ENCODE measurements at places on chromosomes 1 and 21.

- DNase-seq, result no peak
Observed at GRCh38 chr21:35045542-35046262, 3.4 kb downstream of the RUNX1 start.

- DNase-seq, result no peak
Observed at GRCh38 chr1:109185990-109186732, 27.6 kb upstream of the SARS1 start.

DNA sequence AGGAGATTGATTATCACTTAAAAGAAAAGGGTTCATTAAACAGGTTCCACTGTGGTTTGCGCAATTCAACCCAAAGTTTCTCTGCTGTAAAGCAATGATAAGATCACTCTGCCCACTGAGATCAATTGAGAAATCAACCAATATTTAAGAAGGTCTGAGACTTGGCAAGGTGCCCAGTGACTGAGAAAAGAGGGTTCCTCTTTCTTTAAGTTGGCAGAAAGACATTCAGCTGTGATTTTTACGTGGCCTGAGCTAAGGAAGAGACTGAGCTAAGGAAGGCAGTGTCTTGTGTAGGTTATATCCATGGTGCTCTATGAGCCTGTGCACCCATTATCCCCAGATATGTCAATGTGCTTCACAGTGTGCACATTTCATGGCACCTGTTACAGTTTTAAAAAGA lies 344.1 kb downstream of the DISC1 start:
- DNase-seq, result no peak

- no peak for DNase-seq
Observed at GRCh38 chr21:32611471-32611997, 643 bp downstream of the CFAP298 start.

DNA sequence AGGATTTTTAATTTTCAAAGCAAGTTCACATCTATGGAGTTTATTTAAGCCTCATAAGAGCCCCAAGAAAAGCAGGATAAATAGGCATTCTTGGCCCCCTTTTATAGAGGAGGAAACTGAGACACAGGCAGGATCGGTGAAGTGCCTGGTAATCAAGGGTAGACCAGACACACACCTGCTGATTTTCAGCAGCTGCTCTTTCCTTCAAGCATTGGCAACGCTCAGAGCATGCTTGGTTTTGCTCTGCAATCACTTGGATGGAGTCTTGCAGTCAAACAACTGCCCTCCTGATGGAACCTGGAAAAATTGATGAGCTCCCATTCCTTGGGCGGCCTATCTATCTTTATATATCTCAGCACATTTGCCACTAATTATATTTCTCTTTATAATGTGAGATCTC lies 478.9 kb upstream of the CAMK1G start:
- no peak for DNase-seq

- DNase-seq, result no peak
Observed at GRCh38 chr1:220420726-220421125, 107.2 kb upstream of the MARK1 start.

DNA sequence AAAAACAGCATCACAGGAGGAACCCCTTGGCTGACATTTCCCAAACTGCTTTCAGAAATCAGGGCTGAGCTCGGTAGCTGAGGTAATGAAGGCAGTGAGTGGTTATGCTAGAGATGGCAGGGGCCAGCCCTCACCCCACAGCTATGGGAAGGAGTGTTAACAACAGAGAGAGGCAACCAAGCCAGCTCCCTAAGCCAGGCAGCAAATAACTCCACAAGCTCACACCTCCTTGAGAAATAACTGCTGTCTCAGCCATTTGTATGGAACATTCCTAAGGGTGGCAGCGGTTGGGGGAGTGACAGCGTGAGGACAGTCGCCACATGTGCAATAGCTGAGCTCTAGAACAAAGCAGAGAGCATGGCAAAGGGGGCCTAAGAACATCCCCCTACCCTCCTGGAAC lies 42.6 kb downstream of the LMX1A start:
- DNase-seq, result peak; percentile 56

GRCh38 chr1:232886271-232886670 lies 64.1 kb upstream of the NTPCR start:
- no peak for DNase-seq

DNA sequence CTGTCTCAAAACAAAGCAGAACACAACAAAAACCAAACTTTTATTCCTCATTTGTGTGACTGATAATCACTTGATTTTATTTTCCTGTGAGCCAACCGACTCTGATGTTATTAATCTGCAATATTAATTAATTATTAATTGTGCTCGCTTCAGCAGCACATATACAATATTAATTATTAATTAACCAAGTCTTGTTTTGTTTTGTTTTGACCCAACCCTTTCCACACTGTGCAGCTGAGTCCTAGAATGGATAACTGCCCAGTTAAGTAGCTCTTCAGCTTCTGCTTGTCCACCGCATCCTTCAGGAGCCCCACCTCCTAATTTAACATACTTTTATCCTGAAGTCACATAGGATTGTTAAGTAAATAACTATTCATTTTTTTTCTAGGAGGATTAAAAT lies 47.4 kb upstream of the EXO1 start:
- DNase-seq, result no peak

DNA sequence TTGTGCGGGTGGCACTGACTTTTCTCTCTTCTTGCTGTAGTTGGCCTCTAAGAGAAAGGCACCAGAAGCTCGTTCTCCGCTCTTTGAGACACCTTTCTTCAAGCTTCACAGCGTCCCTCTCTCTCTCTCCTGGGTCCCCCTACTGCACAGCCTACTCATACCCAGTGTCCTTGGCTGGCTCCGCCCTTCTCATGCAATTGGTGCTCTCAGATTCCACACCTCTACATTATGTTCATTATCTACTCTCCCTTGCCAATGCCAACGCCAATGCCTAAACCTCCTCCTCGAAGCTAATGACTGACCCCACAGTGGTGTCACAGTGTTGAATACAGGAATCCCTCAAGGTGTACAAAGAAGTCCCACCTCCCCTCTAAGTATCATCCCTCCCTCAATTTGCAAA lies 4.8 kb upstream of the DNAJC28 start:
- no peak for DNase-seq

DNA sequence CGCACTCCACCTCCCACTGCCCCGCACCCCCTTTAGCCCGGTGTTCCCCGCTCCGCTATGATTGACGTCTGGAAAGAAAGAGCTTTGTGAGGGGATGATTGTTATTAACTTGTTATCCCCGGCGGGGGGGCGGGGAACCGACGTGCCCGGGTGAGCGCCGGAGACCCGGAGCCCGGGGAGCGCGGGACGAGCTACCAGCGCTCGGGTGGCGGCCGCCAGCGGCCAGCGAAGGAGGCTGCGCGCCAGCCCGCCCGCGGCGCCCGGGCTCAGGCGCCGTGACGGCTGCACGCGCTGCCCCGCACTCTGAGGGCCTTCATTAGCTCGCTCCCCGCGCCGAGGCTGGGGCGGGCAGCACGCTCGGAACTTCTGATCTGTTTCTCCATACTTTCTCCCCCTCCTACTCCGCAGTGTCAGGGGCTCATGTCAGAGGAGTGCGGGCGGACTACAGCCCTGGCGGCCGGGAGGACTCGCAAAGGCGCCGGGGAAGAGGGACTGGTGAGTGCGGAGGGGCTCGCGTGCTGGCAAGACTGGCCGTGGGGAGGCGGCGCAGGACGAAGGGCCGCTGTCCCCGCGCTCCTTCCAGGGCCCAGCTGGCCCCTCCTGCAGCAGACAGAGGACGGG lies 2.1 kb downstream of the LHX8 start:
- DNase-seq, result no peak

DNA sequence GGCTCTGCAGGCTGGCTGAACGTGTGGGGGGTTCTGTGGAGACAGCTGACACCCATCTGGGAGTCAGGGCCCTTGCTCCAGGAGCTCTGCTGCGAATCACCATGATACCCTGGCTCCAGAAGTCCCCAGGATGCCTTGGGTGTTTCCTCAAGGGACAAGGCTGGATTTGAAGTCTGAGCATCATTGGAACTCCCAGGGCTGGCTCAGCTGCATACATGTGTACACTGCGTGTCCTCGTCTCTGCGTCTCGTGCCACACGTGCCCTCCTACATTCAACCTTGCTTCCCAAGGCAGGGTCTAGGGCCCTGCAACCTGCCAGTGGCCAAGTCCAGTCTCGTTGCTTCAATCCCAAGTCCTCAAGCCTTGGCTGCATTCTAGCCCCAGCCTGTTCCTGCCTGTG lies 11.7 kb downstream of the CSF1 start:
- no peak for DNase-seq

DNA sequence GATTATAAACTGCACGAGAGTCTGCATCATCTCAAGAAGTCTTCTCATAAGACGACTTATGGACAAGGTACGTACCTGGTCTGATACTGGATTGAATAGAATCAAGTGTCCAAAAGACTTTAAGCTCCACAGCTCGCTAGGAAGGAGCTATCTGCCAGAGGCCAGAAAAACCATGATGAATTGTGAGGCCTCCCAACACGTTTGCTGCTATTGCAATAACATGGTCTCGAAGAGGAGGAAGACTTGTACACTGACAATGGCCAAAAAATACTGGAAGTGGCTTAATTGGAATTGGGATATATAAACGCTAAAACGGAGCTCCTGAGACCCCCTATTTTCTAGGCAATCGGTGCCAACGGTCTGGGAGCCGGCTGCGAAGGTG lies 534 bp downstream of the DNAJC28 start:
- no peak for DNase-seq

DNA sequence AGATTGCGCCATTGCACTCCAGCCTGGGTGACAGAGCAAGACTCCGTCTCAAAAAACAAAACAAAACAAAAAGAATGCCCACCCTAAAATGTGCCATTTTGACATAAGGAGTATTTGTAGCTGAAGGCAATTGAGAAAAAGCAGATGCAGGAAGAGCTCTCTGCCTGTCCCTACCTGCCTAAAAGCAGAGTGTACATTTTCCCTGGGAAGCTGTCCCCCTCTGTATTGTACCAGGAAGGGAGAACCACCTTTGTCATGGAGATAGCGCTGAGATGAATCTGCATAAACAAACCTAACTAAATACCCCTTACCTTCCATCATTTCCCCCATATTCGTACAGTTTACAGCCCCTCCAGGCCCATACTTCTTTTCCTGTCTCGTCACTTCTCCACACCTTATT lies 94.4 kb upstream of the SLC45A1 start:
- DNase-seq, result no peak

DNA sequence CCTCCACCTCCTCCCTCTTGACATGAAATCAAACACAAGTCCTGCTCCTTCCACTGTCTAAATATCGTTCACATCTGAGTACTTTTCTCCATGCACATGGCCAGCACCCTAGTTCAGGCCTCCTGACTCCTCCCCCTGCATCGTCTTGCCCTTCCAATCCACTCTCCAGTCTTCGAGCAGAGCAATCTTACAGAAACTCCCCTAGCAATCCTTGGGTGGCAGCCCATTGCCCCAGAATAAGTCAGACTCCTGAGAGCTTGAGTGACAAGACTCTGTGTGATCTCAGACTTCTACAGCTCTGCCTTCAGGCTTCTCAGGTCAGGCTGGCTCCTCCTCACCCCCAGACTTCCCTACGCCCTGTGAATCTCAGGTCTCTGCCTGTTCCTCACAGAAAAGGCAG lies 5.5 kb downstream of the SH2D2A start:
- no peak for DNase-seq

GRCh38 chr1:187838335-187839293 lies 1009.9 kb downstream of the PLA2G4A start:
- no peak for DNase-seq

- DNase-seq, result no peak
Observed at GRCh38 chr1:179767177-179767581, 24.1 kb downstream of the FAM163A start.

GRCh38 chr1:173210283-173210682 lies 3.2 kb upstream of the TNFSF4 start:
- no peak for DNase-seq

DNA sequence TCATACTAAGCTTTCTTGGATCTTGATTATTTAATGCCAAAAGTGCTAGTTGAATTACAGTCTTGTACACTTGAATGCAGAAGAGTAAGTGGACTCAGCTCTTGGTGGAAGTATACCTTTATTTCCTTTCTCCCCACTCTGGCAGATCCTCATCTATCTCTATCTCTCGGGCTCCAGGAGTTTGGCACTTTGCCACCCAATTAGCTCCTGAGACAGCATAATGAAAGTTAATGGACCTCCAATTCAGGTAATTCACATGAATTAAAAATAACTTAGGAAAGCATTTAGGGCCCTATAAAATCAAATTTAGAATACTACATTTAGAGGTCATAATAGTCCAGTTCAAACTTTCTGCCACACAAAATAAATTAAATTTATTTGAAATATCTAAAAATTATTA lies 67.4 kb downstream of the OLFM3 start:
- DNase-seq, result no peak

DNA sequence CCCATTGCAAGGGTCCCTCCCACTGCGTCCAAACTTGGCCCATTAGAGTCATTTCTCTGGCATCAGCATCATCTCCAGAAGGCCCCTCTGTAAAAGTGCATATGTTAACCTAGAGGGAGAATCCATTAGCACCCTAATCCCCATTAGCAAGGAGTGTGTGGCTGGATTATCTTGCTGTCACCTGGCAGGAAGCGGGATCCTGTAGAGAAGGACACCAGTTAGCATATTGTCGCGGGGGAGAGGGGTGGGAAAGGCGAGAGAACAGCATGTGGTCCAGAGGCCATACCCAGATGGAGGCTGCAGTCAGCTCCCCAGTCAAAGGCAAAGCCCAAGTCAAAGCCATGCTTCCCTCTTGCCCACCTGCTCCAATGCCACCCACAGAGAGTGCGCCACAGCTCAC lies 64.0 kb downstream of the OLIG1 start:
- DNase-seq, result no peak

DNA sequence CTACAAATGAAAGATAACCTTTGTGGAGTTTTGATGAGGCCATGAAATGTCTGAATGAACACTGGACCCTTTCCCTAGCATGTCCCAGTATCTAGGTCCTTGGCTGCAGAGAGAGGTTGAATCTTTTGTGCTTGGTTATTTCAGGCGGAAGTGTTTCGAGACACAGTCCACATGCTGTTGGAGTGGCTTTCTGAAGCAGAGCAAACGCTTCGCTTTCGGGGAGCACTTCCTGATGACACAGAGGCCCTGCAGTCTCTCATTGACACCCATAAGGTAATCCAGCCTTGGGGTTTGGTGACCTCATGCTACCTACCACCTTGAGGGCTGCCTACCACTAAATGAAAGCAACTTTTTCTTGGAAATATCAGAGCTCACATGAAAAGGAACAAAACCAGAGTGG lies 38.9 kb upstream of the BMP8A start:
- DNase-seq, result no peak

DNA sequence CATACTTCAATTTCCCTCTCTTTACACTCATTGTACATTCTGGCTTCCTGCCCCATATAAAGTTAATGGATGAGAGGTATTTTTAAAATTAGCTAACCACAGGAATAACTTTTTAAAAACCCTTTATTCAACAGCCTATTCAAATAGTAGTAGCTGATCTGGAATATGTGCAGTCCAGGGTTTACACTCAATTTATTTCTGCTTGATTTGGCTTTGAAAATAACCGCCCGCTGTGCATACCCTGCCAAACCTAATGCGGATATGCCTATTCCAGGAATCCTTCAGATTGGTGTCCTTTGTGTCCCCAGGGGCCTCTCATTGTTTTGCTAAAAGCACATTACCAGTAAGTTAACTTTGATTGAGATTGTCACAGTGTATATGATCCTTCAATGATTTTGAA lies 1686.2 kb downstream of the PLA2G4A start:
- no peak for DNase-seq
